Muscle of back (tissue), 13 donors: ENCODE measurements at places on chromosomes 6 and 20.

DNA sequence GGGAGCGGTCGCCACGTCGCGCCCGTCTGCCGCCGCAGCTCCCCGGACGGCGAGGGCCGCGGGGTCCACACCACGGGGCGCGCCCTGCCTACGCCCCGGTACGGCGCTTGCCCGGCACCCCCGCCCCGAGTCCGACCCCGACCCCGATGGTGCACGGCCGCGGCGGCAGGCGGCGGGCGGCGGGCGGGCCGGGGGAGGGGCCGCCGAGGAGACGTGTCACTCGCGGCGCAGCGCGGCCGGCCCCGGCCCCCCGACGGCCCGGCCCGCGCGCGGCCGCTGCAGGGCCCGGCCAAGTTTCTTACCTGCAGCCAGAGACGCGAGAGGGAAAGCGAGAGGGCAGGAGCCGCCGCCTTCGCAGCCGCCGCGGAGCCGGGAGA lies 328 bp downstream of the RRBP1 start:
- DNase-seq = no peak

GRCh38 chr6:143842461-143842901 lies 657 bp upstream of the LTV1 start:
- no peak for DNase-seq

- no peak for DNase-seq
Measured at GRCh38 chr6:2799936-2800527, 34.8 kb downstream of the WRNIP1 start.

DNA sequence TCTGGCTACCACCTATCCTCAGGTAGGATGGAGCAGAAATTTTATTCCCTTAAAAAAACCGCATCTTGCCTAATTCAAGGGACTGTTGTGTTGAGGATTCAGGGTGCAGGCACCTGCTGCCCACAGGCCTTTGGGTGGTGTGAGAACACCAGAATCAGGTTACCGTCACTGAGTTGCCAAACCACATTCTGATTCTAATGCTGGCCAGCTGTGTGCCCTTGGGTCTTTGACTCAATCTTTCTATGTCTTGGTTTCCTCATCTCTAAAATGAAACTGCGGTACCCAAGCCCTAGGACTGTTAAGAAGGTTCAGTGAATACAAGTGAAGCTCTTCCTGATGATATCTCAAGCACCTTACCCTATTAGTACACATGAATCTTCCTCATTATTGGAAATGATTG lies 827.3 kb downstream of the DHX35 start:
- DNase-seq = no peak

DNA sequence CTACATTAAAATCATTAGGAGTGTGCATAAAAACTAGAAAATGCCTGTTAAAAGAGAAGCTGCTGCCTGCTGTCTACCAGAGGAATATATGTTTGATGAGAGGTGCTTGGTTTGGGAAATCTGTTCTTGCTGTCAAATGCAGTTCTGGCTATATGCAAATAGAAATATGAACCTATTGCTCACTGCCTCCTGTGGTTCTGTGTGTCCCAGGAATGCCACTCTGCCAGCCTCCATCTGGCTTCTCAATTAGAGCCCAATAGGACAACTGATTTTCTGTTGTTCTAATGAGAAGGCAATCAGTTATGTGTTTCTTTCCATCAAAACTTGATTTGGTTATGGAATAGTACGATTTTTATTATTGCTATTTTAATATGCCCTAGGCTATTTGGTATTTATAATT lies 759.7 kb downstream of the HDGFL1 start:
- DNase-seq = no peak

- DNase-seq = no peak
Measured at GRCh38 chr6:113083947-113084346, 736.8 kb downstream of the RFPL4B start.

DNA sequence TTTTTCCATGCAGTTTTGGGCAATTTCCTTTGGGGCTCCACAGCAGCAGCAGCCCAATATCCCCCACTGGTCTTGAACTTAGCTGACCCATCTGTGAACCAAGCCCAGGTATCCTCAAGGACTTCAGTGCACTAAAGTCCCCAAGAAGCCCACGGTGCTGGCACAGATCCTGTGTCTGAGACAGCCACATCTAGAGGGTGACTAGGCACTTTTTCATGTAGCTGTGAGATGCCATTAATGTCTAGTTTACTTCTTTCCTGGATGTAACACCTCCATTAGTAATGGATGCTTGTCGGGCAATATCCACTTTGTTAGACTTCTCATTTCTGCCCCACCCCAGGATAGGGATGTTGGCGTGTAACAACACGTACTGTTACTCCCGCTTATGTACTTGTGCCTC lies 176.2 kb upstream of the PROKR2 start:
- DNase-seq = no peak

DNA sequence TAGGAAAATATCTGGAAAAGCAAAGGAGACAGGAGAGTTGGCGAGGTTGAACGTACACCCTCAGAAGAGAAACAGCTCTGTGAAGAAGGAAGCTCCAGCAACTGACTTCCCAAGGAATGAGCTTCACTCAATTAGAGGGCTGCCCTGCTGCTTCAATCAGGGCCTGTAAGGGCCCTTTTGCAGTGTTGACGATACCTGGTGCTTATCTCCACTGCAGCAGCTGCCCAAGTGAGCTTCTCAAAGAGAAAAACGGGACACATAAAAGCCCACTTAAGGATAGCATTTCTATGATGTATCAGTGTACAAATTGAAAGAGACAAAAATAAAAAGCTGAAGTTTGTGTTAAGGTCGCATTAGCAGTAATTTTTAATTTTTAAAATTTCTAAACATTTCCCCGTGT lies 16.4 kb downstream of the SEC63 start:
- no peak for DNase-seq

GRCh38 chr6:75503291-75503690 lies 9.7 kb upstream of the FILIP1 start:
- no peak for DNase-seq

GRCh38 chr20:62771396-62772102 lies 24.7 kb upstream of the MRGBP start:
- DNase-seq = no peak

GRCh38 chr6:6588924-6589709 lies 597 bp downstream of the LY86 start:
- DNase-seq = no peak

DNA sequence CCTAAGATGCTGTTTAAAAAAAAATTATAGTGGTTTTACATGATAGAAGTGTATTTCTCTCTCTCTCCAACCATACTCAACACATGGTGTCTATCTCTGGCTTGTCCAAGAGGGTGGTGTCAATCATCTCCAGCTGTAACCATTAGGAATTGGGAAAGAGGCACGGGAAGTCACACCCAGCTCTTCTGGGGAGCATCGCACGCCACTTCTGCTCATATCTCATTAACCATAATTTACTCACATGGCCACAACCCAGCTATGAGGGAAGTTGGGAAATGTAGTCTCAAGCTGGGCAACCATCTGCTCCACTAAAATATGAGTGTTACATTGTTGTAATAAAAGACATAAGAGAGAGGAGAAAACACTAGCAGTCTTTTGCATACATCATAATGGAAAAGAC lies 30.4 kb upstream of the TSHZ2 start:
- no peak for DNase-seq

DNA sequence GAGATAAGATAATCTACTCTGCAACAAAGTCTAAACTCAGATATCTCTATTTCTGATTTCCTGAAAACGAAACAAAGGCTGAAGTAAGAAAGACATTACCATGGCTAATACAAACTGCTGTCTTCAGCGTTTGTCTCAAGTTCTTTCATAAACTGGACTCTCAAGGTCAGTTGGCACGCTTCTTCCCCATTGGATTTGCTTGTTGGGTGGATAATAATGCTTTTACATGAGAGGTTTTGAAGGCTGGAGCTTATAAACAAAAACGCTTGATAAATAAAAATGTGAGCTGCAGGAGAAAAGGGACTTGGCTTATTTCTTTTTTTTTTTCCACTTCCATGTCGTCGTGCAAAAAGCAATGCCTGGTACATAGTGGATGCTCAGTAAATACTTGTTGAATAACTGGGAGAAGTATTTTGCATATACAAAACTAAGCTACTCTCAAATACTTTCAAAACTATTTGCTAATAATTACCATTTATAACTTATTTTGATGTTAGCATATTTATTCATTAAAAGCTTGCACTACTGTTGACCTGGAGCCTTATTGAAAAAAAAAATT lies 65.7 kb upstream of the EEF1A1 start:
- DNase-seq = peak; percentile 82

DNA sequence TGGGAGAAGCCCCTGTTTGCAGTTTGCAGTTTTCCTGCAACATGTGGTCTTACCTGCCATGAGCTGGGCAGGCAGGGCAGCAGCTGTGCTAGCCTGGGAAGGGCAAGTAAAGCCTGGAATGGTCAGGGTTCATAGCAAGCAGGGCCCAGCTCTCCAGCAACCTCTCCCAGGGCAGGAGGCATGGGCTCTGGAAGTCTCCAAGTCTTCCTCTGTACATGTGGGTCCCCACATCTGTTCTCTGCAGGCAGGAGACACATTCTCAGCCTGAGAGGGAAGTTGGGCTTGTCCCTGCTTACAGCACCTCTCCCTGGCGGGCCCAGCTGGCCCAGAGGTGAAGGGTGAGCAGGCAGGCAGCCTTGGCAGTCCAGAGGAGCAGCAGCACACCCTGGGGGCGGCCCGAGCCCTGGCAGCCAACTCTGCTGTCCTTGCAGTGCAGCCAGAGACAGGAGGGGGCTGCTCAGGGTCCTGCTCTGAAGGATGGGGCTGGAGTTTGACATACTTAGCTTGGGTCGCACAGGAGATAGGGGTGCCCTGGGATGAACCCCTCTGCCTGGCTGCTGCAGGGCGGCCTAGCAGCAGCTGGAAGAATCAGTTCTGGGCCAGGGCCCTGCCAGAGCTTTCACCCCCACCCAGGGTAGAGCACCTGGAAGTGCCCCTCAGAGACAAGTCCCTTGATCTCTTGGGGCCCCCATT lies 176.0 kb downstream of the MRPL14 start:
- DNase-seq = no peak

DNA sequence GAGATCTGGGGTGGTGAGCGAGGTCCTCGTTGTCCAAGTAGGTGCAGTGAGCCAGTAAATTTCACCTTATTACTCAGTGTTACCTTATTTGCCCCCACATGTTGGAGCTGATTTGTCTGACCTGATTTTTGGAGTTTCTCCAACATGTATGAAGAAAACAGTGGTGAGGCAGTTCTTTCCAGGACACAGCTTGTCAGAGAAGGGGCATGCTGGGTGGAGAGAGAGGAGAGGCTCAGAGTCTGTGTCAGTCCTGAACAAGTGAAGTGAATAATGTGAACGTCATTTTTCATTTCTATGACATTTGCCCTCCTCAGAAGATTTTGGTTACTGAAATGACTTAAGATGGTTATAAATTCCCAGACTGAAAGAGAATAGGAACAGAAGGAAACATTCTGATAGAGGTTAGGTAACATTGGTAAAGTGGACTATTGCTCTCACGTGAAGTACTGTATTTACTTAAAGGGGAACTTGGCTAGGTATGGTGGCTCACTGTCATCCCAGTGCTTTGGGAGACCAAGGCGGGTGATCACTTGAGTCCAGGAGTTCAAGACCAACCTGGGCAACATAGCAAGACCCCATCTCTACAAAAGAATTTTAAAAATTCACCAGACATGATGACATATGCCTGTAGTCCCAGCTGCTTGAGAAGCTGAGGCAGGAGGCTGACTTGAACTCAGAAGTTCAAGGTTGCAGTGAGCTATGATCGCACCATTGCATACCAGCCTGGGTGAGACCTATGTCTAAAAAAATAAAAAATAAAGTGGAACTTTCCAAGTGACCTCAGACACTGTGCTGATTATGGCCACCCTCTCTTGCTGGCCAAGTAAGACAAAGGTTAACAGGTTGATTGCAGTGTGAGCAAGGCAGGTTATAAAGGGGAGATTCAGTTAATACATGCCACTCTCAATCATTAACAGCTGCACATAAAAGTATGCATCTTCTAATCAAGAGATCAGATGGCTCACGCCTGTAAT lies 184.3 kb downstream of the EDN1 start:
- DNase-seq = no peak

GRCh38 chr6:125789576-125790357 lies 993 bp upstream of the NCOA7 start:
- DNase-seq = no peak

DNA sequence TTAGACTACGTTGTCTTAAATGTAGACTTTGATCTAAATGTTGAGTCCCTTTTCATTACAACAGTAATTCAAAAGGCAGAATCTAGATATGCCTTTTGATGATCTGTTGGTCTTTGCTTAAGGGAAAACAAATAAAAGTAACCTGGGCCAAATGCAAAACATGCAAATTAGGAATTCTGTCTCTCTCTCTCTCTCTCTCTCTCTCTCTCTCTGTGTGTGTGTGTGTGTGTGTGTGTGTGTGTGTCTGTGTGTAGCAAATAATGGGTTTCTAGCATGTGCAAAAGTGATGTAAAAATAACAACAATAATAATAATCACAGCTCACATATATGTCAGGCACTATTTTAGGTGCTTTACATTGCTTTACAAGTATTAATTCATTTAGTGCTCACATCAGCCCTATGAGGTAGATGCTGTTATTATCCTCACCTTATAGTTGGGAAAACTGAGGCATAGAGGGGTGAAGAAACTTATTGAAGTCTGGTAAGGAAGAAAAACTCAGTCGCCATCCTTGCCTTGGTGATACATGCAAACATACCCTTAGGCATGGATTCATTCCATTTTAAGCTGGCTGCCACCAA lies 160.3 kb upstream of the ZNF217 start:
- no peak for DNase-seq

DNA sequence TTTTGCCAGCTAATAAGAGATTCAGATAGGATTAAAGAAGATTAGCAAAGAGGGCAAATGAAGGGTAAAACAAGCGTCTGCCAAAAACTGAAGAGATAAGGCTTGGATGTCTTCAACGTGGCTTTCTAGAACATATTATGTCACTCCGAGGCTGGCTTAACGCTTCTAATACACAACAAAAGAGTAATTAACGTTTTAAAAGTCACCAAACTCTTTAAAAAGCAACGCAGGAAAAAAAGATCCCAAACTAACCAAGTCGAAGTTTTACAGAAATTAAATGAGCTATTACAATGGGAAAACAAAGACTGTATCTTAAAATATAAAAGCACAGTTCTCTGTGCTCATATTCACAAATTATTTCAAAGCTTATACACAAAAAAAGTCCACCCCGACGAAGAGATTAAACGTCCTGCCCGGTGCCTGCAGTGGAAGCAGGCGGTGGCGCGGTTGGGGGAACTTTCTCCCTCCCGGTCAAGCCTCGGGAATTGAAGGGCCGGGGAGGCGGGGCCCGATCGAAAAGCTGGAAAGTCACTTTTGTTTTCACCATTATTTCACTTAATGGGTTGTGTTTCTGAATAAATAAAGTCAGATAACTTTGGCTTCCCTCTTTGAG lies 1.2 kb downstream of the MAK start:
- peak; percentile 30 for DNase-seq

DNA sequence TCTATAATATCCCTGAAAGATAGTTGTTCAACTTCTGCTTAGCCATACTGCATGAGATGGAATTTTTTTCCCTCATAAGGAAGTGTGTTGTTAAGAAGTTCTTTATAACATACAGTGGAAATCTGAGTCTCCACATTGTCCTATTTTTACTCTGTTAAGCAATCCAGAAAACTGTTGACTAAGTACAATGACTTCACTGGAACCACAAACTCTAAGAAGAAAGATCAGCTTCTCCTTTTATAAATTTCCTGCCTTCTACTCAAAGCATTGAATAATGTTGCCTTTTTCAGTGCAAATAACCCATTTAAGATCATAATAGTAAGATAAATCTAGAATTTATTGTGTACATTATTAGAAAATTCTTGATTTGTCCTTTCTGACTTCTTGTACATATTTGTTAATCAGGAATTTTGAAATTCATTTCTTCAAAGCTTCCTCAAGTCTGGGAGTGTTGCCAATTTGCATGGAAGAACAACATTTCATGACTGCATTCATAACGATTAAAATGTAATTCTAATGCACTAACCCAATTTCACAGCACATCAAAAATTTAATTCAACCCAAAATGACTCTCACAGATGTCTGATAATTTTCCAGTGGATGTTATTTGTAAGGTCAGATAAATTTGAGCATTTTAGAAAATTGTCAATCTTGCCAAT lies 45.6 kb upstream of the ANKEF1 start:
- DNase-seq = peak; percentile 42
